ENCODE measurements at places on chromosomes 2 and 18.

GRCh38 chr18:507636-508035 is 7.1 kb upstream of the COLEC12 start:
- DNase-seq = no peak

- DNase-seq = no peak
These were observed 42.3 kb upstream of the PTPRM start for GRCh38 chr18:7524786-7525185.

- no peak for DNase-seq
These were observed 23.0 kb downstream of the TET3 start for GRCh38 chr2:74007711-74008110.

DNA sequence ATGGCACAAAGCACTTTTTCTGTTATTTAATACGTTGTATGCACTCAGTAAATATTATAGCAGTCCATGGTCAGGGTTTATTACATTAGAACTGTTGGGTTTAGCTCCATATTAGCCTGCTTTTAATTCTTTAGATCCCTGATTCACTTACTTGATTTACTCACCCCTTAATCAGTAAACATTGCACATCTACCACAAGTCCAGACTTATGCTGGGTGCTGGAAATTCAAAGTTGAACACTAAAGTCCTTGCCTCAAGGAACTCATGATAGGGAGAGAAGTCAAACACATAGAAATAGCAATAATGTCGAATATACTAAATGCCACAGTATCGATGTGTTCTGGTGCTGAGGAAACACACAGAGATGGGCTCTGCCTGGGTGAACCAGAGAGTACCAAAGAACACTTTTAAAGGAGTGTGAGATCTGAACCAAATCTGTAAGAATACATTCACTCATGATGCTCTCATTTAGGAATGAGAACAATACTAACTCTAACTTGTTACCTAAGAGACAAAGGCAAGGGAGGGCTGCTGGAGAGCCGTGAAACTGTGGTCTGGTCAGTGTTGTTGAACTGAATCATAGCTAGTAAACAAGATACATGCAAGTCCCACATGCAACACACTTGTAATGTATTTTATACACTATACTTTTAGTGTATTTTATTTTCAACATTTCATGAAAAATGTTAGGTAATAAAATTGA is 4.9 kb downstream of the STAT4 start:
- DNase-seq = no peak

- peak; percentile 75 for DNase-seq
These were observed 47.7 kb upstream of the PLA2R1 start for GRCh38 chr2:160109939-160110673.

DNA sequence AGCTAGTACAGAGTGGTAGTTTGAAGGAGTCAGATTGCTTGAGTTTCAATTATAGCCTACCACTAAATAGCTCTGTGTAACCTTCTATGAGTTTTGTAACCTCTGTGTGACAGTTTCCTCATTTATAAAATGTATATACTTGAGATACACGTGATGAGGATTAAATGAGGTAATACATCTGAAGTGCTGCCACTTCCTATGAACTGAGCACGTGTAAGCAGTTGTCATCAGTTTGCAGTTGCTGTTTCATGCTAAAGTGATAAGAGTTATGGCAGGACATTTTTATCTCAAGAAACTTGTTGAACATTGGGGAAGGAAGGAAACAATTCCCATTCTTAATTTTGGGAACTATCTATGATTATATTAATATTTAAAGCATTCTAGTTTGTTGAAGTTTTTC is 38.5 kb downstream of the CARF start:
- no peak for DNase-seq

DNA sequence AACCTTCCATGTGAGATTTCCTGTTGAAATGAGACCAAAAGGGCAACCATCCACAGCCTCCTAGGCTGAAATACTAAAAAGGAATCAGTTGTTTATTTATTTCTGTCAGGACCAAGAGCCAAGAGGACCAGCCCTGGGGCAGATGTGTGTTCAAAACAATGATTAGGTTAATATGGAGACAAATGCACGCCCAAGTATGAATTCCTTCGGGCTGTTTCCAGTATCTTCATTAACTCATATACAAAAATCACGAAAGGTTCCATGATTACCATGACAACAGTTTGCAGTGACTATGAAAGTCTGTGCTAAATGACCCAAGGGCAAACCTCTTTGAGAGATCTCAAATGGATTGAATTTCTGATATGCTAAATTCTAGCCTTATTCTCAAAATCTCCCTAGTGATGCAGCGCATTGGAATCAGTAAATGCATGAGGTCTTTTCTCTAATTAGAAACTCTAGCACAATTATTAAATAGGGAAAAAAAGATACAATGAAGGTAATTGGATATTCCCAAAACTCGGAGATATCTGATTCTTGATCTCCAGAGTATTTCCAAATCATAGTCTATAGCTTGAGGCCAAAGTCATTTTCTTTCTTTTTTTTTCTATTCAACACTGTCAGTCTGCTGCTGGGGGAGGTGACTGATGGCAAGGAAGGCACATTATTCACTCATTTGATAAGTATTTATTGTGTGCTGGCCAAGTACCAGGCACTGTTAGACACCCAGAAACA is 35.6 kb downstream of the VIT start:
- DNase-seq = no peak

GRCh38 chr18:21853016-21853415 is 112.4 kb downstream of the MIB1 start:
- peak; percentile 87 for DNase-seq

GRCh38 chr2:75416420-75417342 is 144.1 kb downstream of the EVA1A start:
- peak; percentile 67 for DNase-seq

DNA sequence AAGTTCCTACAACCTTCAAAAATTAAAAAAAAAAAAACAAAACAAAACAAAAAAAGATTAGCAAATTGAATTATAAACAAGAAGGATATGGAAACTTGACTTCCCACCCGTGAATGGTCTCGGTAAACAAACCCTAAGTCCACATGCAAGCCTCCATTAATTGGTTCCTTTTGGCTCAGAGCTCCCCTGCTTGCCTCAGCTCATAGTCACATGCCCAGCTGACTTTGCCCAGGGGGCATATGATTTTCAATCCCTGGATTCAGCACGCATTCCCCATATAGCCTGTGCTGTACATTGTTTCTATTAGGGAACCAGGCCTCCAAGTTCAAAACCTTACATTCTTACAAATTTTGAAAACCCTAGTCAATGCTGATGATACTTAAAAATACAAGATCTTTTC is 95.0 kb downstream of the PID1 start:
- no peak for DNase-seq

DNA sequence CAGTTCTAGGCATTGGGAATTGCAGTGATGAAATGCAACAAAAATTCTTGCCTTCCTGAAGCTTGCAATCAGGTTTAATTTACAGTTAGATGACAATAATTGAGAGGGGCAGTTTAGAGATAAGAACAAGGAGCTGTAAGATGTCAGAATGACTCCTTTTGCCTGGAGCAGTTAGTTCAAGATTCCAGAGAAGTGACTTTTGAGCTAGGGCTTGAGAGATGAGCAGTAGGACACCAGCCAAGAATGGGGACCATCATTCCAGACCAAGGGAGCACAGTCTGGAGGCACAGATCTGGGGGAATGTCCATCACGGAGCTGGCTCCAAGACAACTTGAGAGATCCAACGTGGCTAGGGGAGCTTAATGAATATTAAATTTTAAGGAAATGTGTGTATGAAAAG is 26.8 kb downstream of the CACNB4 start:
- no peak for DNase-seq

GRCh38 chr2:30927465-30928075 is 120.3 kb upstream of the CAPN13 start:
- no peak for DNase-seq

DNA sequence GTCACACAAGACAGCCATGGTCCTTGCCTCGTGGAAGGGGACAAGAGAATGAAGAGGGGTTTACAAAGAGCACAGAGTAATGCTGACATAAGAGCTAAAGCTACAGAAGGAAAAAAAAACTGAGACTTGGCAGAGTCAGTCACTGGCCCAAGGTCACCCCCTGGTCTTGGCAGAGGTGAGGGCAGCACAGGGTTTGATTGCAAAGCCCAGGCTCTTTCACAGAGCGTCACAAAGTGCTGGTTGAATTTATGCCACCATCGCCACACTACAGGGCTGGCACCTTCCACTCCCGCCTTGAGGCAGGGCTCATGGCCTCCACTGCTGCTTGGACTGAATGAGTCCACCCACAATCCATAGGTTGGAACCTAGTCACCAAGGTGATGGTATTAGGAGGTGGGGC is 190.2 kb downstream of the INHBB start:
- no peak for DNase-seq

DNA sequence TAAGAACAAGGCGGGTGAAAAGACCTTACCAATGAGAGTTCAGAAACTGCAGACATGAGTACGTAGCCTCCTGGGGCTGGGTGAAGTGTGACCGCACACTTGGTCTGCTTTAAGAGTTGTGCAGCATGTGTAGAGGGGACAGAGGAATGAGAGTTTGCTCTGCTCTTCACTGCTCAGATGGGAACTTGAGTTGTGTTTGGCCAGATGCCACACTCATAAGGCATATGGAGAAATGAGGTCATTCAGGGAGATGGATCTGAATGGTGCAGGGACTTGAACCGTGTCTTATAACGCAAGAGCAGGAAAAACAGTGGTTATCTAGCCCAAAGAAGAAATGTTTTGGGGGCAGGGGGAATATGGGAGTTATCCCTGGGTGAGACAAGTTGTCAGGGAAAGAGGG is 273.8 kb upstream of the LYPD1 start:
- DNase-seq = no peak

GRCh38 chr18:52437161-52437560 is 97.2 kb downstream of the DCC start:
- no peak for DNase-seq

GRCh38 chr2:164896226-164896625 is 54.6 kb upstream of the COBLL1 start:
- no peak for DNase-seq

GRCh38 chr18:41798879-41799278 is 156.2 kb upstream of the PIK3C3 start:
- no peak for DNase-seq

DNA sequence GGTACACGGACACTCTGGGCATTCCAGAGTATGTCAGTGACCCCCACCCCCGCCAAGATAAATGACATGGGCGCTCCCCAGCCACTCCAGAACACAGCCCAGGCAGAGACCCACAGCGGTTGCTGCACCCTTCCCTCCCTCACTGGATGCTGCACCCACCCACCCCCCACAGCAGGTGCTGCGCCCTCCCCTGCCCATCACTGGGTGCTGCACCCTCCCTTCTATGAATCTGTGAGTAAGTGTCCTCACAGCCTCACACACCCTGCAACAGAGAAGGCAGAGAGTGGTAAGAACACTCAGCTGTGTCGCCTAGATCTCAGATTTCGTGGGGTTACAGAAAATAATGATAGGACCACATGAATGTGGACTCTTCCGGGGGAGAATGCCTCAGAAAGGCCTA is 23.5 kb downstream of the CHMP1B start:
- no peak for DNase-seq

DNA sequence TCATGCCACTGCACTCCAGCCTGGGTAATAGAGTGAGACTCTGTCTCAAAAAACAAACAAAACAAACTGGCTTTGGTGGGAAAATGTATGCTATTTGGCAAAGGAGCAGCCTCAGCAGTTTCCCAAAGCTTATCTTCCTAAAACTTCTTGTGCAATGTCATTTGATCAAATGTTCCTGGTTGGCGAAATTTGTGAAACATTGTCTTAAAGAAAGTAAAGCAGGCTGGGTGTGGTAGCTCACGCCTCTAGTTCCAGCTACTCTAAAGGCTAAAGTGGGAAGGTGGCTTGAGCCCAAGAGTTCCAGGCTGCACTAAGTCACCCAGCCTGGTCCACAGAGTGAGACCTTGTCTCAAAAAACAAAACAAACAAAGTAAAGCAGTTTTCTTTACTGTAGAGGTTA is 17.3 kb upstream of the TAF4B start:
- DNase-seq = no peak

- no peak for DNase-seq
These were observed 1476.3 kb downstream of the LRP1B start for GRCh38 chr2:140654565-140654964.

GRCh38 chr2:66456183-66457041 is 21.5 kb downstream of the MEIS1 start:
- DNase-seq = no peak

- no peak for DNase-seq
These were observed 414.8 kb downstream of the HRH4 start for GRCh38 chr18:24875286-24875685.

GRCh38 chr2:74582184-74582583 is 27.7 kb downstream of the DOK1 start:
- no peak for DNase-seq

GRCh38 chr18:28884304-28884703 is 707.4 kb upstream of the CDH2 start:
- DNase-seq = no peak

- peak; percentile 83 for DNase-seq
These were observed 786 bp upstream of the ZFP36L2 start for GRCh38 chr2:43226955-43227829.

DNA sequence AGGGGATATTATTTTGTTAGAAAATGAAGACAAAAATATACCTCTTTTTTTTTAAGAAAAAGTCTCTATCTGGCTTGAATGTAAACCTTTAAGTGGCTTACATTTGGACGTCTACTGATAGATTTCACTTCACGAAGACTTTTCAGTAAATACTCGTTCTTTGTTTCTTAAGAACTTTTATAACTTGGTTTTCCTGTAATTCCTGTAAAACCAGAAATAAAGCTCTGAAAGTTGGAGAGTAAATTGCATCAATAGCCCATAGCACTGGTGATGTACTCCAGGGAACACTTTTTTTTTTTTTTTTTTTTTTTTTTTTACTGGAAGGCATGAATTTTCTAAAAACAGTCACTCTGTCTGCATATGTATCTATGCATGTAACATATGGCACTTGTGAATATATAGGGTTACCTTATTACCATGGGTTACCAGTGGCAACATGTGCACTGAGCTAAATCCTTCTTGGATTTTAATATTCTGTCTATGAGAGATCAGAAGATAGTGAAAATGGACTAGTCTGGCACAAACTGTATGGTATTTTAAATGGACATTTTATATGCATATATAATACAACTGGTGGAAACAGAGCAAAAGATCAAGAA is 309.2 kb upstream of the TCF4 start:
- DNase-seq = no peak

Measured in GM12865 (cell line).